ENCODE measurements at places on chromosomes 13 and 19.

DNA sequence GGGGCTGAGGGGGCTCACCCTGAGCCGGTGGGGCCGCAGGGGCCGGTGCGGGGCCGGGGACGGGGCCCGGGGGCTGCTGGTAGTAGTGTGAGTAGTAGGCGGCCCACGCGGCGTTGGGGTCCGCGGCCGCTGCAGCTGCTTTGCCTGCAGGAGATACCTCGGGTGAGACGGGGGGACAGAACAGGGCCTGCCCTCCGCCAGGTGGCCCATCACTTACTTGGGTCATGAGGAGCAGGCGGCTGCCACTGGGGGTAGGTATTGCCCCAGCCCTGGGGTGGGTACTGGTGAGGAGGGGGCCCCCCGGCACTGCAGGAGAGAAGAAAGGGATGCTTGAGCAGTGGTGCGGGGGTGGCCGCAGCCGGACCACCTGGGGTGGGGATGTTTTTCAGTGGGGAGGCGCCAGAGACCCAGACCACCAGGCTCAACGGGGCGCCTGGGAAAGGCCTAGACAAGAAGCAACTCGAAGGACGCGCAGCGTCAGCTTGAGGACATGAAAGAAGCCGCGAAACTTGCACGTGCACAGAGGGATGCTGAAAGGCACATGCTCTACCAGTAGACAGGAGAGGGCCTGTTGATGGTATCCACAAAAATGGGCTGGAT is 8.9 kb downstream of the KHSRP start:
- no peak for DNase-seq

DNA sequence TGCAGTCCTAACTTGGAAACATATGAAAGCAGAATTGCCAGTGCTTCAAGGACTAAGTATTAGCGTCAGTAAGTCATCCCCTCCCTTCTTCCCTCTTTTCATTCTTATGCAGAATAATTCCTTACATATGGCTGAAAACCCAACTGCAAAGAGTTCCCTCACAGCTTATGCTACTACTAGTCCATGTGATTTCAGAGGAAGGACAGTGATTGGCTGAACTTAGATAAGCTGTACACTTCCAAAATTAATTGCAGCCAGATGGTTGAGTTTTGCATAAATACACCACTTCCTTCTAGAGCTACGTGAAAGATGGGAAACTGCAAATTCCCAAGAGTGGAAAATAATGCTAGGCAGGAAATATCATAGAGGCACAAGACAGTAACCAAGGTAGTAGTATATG is 730.4 kb downstream of the OLFM4 start:
- no peak for DNase-seq

DNA sequence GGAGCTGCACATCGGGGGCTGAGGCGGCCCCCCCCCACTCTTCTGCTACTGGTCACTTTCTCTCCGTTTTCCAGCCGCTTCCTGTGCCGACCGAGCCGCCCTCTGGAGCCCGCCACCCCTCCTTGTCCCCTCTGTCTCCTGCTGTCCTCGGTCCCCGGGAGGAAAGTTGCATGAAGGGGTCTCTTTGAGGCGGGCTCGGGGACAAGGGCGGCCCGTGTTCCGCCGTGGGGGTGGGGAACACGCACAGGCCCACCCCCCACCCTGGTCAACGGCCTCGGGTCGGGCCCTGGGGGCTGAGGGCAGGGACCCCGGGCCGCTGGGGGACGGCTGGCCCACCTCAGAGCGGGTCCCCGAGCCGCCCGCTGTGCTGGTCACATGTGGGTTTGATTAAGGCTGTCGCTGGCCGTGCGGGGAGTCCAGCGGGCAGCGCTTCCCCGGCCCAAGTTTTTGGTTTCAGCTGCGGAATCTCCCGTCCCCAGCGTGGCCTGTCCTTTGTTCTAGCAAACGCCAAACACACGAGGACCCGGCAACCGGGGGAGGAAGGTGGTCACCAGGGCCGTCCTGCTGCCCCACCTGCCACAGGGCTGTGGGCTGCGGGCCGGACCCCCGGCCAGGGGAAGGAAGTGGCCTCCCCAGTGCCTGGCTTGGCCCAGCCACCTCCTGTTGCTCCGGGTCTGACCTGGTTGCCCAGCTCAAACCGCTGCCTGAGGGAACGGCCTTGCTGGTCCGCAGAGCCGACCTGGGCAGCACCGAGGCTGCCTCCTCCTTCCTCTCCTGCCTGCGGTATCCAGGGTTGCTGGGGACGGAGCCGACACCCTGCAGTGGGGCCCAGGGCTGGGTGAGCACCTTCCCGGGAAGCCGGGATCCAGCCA is 1.9 kb downstream of the EFNA2 start:
- DNase-seq = no peak

- no peak for DNase-seq
Observed at GRCh38 chr19:48915757-48916156, 15.6 kb downstream of the NUCB1 start.

All from fibroblast of skin of back (primary cell).